ENCODE measurements at places on chromosomes 12 and 14.

GRCh38 chr12:116537101-116537904 lies 21.9 kb upstream of the MAP1LC3B2 start:
- DNase-seq, result no peak

DNA sequence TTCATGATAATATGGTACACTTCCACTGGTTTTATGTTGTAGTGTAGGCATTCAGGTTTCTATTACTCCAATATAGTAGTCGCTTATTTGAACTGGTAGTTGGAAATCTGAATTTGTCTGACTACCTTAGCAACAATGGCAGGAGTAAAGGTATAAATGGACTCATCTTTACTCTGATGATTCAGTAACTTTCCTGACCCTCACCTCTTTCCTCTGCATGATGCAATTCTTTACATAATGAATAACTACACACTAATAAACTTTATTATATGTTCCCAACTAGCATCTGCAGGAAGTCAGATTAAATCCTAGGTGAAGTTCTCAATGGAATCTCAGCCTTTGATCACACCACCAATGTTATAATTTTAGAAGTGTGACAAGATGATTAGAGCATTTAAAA lies 70.5 kb upstream of the ATP2B1 start:
- DNase-seq, result no peak

- DNase-seq, result no peak
Measured at GRCh38 chr12:106585521-106586277, 2.9 kb downstream of the RFX4 start.

GRCh38 chr12:81809829-81810595 lies 50.9 kb upstream of the PPFIA2 start:
- no peak for DNase-seq

- DNase-seq, result no peak
Measured at GRCh38 chr14:31265701-31266398, 58.3 kb upstream of the HECTD1 start.

DNA sequence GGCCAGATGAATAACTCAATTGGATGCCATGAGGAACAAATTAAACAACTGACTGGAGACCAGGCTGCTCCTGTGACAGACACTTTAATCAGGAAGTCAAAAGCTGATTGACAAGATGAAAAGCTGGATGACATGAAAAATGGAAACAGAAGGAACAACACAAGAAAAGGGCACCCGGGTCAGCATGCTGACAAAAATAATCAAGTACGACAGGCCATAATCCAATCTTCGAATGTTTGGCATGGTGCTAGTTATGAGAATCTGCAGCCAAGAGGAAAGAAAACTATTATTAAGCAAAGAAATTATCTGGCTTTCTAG lies 544.7 kb downstream of the ETNK1 start:
- DNase-seq, result no peak

DNA sequence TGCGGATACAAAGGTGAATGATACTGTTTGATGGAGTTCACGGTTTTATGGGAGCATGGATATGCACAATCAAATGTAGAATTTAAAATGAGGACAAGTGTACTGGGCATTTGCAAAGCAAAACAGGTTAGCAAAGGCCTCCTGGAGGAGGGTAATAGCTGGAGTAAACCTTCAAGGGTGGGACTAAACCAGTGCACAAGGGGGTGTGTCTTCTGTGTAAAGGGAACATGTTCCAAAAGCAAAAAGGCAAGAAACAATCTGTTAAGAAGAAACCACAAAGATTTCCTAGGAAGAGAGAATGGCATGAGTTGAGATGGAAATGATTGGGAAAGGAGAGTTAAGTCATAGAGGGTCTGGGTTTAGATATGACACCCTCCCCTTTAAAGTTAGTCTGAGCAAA lies 109.2 kb upstream of the SLCO1C1 start:
- DNase-seq, result no peak

- DNase-seq, result no peak
Measured at GRCh38 chr14:101980700-101981099, 16.3 kb downstream of the DYNC1H1 start.

DNA sequence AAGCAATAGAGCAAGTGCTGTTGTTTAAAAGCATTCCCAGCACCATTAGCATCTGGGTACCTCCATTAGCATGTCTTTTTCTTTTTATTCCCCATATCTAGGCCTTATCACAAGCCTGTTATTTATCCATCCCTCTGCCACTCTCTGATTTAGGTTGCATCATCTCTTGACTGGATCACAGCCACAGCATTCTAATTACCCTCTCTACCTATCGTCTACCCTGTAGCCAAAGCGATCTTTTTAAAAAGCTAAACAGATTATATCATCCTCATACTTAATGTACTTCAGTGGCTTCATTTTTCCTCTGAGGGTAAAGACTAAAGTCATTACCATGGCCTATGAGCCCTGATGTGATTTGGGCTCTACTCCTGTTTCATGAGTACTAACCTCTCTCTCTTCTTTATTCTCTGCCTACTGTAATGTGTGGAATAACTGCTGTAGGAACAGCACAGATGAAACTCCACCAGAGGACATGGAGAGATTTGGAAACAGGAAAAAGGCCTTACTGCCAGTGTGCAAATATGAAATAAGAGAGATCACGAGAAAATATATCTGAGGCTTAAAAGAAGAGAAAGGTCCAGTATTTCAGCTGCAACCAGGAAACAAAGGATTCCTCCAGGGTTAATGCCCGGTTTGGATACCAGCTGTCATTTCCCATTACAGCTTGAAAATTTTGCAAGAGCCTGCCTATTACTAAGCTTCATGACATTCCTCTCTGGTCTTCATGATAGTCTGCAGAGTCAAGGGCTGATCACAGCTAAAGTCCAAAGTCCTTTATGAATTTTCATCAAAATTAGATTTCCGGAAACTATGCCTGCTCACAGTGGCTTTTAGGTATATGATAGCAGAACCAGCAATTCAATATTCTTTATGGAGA lies 422.5 kb upstream of the PDE3A start:
- no peak for DNase-seq

DNA sequence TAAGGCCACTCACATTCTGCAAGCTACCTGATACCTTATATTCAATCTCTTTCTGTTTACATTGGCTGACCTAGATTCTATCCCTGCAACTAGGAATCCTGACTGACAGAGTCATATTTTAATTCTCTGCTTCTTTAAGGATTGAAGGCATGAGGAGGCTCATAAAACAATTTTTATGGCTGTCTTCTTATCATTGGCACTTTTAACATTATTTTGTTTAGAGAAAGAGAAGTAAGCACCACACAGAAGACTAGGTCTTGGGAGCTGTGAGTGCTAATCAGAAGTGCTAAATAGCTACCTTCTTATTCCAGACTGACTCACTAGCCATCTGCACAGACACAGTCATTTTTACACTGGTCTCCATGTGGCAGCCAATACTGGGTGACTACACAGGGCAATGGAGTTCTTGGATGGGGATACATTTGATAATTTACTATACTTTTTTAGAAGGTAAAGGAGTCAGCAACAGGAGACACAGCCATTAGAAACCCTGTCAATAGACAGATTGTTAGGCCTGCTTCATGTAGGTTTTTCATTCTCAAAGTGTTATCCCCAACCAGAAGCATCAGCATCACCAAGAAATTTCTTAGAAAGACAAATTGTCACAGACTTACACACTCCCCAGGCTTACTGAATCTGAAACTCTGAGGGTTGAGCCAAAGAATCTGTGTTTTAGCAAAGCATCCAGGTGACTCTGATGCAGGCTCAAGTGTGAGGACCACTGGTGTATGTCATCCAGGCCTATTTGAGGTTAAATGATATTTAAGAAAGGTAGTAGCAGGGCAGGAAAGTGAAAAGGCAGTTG lies 214.1 kb downstream of the DUSP6 start:
- no peak for DNase-seq

- no peak for DNase-seq
Measured at GRCh38 chr14:52877628-52878027, 73.2 kb downstream of the FERMT2 start.

DNA sequence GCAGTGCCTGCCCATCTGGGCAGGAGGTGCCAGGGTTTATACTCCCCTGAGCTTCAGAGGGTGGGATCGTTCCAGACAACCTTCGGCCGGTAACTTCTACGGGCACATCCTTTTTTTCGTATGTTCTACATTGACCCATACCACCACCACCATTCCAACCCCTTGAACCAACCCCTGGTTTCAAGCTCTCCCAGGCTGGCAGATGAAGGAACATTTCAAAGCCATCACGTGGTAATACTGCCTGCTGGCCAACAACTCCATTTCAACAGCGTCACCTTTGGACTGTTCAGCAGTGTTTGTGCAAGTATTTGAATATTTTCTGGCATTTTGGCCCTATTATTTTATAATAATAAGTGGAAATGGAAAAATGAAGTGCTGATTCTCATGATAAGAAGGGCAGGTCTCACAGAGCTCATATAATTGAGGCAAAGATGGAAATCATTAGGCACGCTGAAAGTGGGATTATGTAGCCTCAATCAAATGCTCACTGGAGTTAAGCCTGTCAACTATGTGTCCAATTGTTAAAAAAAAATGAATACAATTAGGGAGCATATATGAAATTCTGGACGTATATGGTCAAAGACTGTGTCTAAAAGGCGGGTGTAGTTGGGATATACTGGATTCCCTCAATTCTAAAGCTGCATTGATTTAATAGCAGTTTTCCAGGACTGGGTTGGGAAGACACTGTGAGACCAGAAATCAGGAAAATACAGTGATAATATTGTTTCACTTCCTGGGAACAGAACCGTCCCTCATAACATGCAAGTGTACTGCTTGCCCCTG lies 162.1 kb downstream of the ZFP36L1 start:
- no peak for DNase-seq

DNA sequence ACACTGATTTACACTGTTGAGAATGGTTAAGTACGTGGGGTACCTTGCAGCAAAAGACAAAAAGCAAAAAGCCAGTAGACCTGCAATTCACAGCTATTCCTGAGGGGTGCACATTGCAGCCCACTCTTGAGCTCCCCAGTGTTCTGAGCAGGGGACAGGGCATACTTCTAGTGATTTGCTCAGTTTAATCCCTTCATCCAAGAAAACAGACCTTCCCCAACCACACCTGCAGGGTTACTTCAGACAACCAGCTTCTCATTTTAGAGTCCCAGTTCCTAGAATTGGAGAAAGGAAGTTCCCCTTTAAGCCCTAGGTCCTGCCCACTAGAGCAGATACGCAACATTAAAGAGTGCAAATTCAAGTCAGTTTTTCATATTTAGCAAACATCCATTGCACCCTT lies 3.6 kb upstream of the WSB2 start:
- no peak for DNase-seq

DNA sequence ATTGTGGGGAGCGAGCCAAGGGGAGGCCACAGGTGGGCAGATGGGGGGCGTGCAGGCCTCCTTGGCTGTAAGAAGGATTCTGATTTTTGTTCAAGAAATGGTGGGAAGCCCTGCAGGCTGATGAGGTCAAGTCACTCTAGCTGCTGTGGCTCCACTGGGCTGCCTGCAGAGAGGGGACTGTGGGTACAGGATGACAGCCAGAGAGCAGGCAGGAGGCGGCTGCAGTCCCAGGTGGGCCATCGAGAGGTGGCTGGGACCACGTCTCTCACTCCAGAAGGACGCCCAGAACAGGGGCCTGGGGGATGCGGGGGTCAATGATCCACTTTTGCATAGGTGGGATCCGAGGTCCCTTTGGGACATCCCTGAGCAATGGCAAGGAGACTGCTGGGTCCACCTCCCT lies 9.1 kb downstream of the NCOR2 start:
- no peak for DNase-seq

DNA sequence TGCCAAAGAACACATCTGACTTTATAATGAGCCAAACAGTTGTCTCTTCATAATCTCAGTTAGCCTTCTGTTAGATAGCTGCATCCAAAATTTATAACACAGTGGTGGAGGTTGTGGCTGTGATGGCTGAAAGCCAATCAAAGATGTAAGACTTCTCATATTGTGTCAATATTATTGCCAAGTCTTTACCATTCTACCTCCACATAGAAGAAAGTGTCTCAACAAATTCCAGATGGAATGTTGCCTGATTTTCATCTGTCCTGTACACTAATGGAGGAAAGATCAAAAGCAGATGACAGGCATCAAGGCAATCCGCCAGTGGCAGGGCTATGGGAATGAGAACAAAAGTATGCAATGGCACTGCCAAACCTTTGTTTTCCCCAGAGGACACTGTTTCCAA lies 813.1 kb upstream of the NOVA1 start:
- DNase-seq, result no peak

DNA sequence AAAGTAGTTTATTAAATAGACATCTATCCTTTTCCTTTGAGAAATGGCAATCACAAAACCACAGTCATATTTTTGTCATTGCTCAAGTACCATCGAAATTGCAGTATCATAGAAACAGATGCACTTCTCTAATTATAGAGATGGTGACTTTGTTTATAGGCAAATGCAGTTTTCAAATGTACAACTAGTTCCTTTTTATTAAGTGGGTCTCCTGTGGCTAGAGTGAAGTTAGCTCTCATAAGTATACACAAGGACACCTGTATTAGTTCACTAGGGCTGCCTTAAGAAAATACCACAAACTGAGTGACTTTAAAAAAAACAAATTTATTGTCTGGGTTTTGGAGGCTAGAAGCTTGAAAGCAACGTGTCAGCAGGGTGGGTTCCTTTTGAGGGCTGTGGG lies 62.8 kb downstream of the OTOGL start:
- DNase-seq, result no peak

GRCh38 chr12:91191513-91192111 lies 9.0 kb upstream of the DCN start:
- no peak for DNase-seq

DNA sequence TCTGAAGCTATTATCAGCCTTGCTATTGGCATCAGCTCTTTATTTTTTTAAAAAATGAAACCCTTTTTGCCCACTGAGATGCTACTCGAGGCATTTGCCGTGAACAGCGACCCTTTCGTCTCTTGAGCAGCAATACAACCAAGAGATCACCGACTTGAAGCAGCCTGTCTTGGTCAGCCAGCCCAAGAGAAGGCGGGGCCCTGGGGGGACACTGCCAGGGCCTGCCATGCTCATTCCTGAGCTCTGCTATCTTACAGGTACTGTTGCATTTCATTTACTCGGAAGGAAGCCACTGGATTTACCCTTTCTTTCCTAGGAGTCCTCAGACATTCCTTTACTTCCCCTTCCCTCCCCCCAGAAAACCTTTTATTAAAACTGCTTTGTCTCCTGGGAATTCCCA lies 16.7 kb downstream of the PIWIL1 start:
- no peak for DNase-seq

GRCh38 chr14:92650581-92651105 lies 97.8 kb downstream of the LGMN start:
- no peak for DNase-seq

GRCh38 chr12:110193196-110193595 lies 69.0 kb downstream of the IFT81 start:
- DNase-seq, result no peak

- no peak for DNase-seq
Measured at GRCh38 chr12:94762943-94763342, 112.6 kb upstream of the TMCC3 start.

DNA sequence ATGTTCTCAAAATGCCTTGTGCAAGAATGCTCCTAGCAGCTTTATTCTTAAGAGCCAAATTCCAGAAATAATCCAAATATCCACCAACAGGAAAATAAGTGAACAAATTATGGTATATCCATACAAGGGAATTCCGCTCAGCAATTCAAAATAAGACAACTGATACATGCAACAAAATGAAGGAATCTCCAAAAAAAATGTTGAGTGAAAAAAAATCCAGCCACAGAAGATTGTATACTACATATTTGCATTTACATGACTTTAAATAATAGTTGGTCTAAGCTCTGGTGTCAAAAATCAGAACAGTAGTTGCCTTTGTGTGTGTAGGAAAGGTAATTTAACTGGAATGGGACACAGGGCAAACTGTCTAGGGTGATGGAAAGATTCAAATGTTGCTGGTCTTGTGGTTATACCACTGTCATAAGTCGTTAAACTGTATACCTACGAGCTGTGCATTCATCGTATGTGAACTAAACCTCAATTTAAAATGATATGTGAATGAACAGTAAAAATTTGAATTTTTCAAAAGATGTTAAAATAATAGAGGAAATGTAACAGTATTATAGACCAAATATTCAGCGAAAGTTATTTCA lies 3.2 kb downstream of the CD69 start:
- DNase-seq, result no peak

All from D721Med (cell line).